Stimulated activated CD8-positive, alpha-beta memory T cell treated with anti-CD3 and anti-CD28 coated beads, Interleukin-4, amount 100 ng/mL, for 1 hour (primary cell): ENCODE measurements at places on chromosomes 3 and 15.

DNA sequence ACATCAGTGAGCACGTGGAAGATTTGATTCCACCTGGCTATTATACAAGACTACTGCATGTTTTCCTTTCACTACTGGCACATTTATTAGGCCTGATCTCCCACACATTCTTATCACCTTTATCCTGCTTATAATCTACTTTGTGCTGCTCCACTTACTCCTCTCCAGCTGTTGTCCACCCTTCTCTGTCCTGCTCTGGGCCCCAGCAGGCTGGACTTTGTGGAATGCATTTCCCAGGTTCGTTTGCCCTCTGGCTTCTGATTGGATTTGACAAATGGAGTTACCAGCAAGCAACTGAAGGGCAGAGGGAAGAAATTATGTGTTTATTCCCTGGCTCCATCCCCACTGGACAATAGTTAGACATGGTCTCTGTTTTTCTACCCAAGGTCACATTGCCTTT, 75.5 kb downstream of the DCLK3 start:
- no peak for DNase-seq

DNA sequence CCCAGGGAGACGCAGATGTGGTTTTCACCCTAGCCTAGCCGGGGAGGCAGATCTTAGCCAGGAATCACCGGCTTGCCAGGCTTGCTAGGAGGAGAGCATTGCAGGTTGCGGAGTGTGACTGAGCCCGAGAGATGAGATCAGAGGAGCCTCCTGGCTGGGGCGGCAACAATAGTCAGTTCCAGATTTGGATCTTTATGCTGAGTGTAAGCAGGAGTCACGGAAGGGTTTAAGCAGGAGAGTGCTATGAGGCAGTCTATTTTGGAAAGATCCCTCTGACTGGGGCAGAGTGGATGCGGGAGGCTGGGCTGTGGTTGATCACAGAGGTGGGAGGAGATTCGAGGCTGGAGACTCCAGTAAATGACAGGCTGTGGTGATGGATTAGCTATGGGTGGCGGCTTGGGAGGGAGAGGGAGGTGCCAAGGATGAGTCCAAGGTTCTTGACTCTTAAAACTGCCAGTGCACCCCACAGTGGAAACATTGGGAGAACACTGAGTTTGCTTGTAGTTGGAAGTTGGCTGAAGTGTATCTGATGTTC, 10.4 kb upstream of the BAHD1 start:
- DNase-seq: no peak

DNA sequence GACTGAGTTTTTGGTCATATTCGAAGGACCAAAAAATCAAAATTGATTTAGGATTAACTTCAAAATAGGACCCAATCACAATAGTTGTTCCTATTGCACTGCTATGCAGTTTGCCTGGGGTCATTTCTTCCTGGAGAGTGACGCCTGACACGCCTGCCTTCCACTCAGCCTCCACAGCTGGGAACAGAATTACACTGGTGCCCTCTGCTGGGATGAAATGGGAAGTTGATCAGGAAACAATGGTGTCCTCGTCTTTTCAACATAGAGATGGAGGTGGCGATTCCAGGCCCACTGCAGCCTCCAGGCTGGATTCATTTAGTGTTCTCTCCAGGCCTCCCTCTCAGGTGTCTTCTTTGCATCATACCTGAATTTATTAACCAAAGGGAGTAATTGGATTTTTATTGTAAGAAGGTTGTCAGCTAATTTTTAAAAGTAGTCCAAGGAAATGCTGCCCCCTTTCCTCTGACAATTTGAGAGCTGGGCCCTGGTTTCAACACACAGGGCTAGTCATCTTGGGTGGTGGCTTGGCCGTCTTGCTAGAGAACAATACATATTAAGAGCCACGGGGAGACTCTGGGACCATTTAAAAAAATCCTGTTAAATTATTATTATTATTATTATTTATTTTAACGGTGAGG, 69.7 kb downstream of the GAP43 start:
- peak; percentile 29 for DNase-seq

GRCh38 chr15:97224191-97224641, 736.3 kb upstream of the ARRDC4 start:
- DNase-seq: no peak

GRCh38 chr3:143122608-143123352, 3.2 kb downstream of the CHST2 start:
- no peak for DNase-seq

DNA sequence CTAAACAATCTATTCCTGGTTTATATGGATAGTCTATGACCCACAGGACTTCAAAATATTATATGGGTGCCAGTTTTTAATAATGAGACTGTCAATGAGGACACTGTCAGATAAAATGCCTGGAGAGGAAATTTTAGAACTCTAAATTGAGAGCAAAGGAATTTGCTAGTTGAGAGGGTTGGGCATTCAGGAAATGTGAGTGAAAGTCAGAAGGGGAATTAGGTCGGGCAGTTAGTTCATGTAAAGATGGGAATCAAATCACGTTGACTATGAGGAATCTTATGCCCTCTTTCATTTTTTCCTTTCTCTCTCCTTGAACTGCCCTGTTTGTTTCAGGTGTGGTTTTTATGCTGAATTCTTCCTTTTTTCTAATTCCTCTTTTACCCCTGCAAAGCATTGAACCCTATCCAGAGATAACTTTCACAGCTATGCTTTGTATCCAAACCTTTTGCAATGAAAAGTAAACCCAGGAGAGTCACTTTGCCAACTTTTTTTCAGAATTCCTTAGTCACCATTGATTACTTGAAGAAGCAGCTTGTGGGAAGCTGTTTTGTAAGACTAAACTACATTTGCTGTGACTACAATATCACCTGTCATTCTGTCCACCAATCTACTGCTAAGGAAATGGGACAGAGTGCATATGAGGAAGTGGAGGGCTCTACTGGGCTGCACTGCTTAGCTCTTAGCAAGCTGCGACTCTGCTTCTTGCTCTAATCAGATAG, 27.8 kb downstream of the CHP1 start:
- DNase-seq: no peak

- no peak for DNase-seq
Measured at GRCh38 chr3:29255854-29256696, 24.8 kb upstream of the RBMS3 start.

DNA sequence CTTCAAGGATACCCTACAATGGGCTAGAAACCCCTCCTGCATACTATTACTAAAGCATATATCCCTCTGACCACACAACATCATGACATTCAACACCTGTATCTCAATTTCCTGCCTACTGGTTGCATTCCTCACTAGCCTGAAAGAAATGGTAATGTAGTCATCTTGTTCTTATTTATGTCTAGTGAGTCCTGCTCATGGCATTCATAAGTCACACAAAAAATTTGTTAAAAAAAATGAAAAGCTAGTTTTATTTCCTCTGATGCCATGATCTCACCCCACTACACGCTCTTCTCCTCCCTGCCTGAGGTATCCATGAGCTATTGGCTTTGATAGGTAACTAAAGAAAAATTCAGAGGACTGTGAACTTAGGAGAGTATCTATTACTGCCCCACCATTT, 284.5 kb downstream of the ZNF385D start:
- DNase-seq: no peak

GRCh38 chr3:49669352-49669751, 4.8 kb upstream of the APEH start:
- no peak for DNase-seq

GRCh38 chr3:103706671-103707070, 1271.9 kb downstream of the ZPLD1 start:
- no peak for DNase-seq

- no peak for DNase-seq
Measured at GRCh38 chr3:11532931-11533391, 110.8 kb downstream of the VGLL4 start.

DNA sequence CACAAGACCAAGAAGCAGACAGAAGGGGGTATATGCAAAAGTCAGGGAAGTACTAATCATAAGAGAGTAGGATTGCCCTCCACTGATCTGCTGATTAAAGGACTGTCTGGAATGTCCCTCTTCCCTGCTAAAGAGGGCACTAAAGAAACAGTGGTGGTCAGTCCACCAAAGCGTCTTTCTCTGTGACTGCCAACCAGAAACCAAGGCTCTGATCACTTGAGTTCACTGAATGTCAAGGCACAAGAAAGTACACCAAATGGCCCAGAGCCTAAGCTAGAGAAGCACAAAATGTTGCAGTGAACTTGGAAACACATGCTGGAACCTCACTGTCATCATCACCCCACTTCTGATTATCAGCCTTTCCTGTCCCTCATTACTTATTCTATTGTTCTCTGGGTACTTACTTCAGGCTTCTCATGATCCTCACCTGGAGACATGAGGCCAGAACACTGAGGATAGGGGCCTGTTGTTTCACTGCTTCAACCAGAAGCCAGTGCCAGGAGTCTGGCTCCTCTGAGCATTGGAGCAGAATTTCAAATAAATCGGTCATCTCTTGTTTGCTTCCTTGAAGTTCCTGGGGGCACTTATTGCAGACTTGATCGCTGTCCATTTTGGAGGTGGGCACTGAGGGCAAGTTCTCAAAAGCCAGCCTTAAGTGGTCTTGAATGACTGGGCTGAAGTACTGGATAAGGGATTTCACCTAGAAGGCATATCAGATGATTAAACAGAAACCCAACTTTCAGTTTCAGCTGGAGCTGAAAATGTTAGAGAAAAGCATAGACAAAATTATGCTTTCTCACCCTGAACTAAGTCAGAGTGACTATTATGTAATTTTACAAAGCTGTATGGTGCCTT, 58.9 kb downstream of the EIF3J start:
- no peak for DNase-seq

DNA sequence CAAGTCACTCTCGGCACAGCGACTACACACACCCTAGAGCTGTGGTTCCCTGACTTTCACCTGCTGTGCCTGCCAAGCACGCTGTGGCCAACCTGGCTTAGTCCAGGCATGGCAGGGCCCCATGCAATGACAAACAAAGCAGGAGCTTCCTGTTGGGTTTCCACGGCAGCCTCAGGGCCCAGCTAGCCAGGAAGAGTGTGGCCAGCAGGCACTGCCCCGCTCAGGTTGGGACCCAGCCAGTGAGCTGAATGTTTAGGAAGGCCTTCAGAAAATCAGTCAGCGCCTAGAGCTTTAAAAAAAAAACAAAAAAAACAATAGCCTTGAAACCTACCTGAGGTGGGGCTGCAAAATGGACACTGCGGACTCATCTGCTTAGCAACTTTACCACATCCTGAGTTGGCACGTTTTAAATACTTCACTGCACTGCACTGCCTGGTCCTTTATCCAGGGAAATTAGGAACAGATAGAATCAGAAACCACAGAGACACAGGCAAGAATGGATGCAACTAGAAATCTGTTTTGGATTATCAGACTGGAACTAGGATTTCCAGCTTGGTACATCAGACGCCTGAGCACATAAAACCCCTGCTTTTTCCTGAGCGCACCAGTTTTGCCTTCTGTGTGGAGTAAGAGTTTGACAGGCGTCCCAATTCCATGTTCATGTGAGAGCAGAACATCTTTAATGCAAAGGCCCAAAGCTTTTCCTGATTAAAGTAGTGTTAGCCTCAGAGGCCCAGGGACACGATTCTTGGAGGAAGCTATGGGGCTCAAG, 36.2 kb upstream of the LDHAL6B start:
- DNase-seq: no peak
